ENCODE measurements at places on chromosomes 6 and 20. TPM values are rescaled to one million over a fixed set of nuclear protein-coding genes. Genes with fewer than 3 reads are reported as not detected.

Gene TUBB2A
- polyA plus RNA-seq: 30.3 TPM

DNA sequence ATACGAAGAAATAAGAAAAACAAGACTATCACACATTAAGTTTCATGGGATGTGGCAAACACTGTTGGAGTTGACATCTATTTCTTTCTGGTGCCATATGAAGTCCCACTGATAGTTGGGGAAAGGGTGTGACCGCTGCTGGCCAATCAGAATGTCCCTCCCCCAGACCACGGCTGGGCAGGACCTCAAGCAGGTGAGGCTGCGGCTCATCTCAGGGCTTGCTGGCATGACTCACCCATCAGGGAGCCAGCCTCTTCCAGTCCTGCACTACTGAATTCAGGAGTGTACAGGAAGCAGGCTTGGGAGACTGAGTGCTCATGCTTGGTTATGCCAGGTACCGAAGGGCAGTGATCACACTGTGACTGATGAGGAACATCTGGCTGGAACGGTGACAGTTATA lies 18.9 kb downstream of the PREP start:
- no peak for DNase-seq

DNA sequence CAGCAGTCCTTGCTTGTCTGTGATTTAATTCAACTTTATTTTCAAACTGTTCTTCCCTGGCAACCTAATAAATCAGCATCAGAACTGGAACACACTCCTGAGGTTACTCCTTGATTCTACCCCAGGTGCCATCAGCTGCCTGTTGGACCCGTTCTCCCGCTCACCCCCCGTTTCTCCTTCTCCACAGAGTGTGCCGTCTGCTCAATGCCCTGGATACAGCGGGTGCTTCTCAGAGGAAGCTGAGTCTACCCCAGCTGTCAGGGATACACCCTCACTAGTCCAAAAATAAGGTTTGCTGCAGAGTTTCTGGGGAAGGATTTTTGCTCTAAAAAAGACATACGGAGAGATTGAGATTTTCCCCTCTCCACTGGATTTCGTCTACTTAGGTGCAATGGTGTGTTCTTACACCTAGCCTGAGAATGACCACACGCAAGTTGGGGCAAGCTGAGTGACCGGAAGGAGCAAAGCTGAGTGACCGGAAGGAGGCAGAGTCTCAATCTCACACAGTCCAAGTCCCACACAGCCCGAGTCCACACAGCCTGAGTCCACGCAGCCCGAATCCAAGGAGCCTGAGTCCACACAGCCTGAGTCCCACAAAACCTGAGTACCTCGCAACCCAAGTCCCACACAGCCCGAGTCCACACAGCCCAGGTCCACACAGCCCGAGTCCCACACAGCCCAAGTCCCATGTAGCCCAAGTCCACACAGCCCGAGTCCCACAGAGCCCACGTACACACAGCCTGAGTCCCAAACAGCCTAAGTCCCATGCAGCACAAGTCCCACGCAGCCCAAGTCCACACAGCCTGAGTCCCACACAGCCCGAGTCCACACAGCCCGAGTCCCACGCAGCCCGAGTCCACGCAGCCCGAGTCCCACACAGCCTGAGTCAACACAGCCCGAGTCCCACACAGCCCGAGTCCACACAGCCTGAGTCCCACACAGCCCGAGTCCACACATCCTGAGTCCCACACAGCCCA lies 58.6 kb upstream of the DACT2 start:
- DNase-seq: no peak

DNA sequence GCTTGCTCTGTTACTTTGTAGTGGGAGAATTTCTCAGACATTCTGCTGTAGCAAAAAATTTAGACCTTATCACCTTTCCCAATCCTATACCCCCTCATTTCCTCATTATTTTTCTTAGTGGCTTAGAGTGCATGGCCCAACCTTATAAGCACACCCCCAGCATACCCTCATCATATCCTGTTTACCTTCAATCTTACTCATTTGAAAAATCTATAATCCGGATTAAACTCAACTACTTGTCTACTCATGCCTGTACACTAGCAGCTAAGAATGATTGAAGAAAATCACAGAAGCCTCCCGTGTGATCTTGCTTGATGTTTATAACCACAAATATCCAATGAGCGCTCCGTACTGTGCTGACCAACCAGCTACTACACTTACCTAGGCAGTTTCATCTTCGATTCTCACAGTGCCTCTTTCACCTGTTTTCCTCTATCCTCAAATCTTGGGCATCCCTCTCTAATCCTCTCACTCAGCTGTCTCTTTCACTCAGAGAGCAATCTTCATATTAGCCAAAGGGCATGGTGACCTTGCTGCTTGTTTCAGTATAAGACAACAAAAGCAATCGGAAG lies 36.6 kb downstream of the AIG1 start:
- no peak for DNase-seq

DNA sequence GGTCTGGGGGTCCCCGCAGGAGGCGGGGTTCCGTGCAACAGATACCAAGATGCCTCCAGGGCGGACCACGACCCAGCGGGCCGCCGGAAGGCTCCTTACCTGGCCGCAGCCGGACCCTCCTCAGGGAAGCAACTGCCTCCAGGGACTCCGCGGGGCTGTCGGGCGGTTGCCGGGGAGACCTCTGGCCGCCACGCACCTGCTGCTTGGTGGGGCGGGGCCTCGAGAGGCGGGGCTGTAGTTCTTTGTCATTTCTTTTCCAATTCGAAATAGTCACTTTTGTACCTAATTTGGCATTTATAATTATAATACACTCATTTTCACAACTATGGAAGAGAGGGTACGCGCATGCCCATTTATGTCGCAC lies 647 bp downstream of the AK9 start:
- no peak for DNase-seq

DNA sequence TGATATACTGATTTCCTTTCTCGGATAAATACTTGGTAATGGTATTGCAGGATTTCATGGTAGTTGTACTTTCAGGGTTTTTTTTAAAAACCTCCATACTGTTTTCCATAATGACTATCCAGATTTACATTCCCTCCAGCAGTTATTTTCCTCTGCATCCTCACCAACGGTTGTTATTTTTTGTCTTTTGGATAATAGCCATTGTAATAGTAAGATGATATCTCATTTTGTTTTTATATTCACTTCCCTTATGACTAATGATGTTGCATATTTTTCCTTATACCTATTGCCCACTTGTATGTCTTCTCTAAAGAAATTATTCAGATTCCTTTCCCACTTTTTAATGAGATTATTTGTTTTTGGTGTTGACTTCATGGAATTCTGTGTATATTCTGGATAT lies 231.0 kb downstream of the MEI4 start:
- DNase-seq: no peak

DNA sequence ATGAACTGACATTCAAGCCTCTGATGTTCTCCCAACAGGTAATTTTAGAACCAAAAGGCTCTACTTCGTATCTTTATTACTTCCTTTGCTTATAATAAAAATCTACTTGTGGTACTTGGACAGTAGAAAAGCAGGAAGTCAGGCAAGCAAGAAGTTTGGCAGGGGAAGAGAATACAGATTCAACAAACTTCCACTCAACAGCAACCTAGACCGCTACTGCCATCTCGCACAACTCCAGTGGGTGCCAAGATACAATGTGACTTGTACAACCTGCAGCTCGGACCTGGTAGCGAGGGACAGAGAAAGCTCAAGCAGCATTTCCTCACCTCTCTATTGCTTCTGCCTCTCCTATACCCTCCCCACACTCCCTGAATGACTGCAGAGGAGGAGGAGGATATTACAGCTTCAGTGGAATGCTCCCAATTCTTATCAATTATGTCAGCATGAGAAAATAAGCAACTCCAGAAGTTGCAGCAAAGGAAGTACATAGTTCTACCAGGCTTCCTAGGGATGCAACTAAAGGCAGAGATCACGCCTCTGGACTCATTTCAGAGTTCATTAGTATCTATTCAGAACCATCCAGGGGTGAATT lies 76.5 kb downstream of the MBOAT1 start:
- no peak for DNase-seq

DNA sequence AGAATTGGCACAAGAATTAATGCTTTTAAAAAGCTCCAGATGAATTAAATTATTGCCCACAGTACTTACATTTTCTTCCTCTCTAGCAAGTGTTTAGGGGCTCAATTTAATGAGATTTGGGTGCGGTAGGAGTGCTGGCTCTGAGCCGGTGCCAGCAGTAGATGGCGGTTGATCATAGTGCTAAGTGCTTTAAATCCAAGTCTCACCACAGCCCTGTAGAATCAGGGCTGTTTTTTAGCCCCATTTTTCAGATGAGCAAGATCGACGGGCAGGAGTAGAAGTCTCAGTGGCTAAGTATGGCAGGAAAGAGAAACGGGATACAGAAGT lies 136.9 kb upstream of the SALL4 start:
- DNase-seq: no peak

- DNase-seq: no peak
Observed at GRCh38 chr6:109002051-109002697, 92.5 kb downstream of the SESN1 start.

DNA sequence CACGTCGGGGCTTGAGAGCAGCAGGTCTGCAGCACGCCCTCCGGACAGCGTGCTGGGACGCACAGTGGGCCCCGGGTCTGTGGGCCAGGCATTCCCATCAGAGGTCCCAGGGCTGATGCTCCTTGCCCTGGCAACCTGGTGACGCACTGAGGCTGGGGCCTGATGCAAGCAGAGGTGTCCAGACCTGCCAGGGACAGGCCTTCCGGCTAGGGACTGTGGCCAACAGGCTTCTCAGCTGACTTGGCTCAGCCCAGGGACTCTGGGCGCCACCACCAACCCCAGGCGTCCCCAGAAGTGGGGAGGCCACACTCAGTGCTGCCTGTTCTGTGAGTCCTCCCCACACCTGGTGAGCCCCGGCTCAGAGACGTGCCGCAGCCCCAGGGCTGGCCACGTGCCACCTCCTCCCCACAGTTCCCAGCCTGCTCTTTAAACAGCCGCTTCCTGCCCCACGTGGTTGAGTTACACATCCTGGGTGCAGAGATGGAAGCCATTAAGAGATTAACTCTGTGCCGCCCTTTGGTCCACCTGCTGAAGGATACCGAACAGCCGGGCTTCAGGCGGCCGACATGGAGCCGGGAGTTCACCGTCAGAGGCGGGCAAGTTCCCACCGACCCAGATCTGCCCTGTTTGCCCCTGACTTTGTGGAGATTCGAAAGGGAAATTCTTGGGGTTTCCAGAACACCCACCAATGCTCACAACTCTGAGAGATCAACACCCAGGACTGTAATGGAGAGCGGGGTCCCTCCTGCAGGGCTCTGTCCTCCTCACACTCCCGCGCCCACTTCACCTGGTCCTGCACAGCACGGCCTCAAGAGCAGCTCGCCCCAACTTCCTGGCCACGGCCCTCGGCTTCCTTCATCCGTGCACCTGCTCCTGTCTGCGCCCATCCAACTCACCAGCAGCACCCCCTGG lies 37.6 kb upstream of the ZBP1 start:
- DNase-seq: peak; percentile 60

GRCh38 chr6:150891888-150892485 lies 26.5 kb downstream of the MTHFD1L start:
- DNase-seq: peak; percentile 82

- peak; percentile 67 for DNase-seq
Observed at GRCh38 chr6:161369339-161369738, 95.5 kb upstream of the AGPAT4 start.

Measured in left lung (tissue), 14 donors.